ENCODE measurements at places on chromosomes 3 and 15. TPM values are rescaled to one million over a fixed set of nuclear protein-coding genes. Genes with fewer than 3 reads are reported as not detected.

Gene CCDC54
- 0.25 TPM for total RNA-seq

Gene TMEM207
- not detected for total RNA-seq

Gene EPHB3
- total RNA-seq = 3.7 TPM

Gene FAM98B
- total RNA-seq = 49.7 TPM

Gene COLQ
- 1.7 TPM for total RNA-seq

Gene TMIE
- total RNA-seq = 2.0 TPM

Gene TMEM40
- total RNA-seq = not detected

Gene ACKR2
- 0.74 TPM for total RNA-seq

Gene MYLK
- total RNA-seq = 3.7 TPM
